Omental fat pad (tissue), 4 donors: ENCODE measurements at places on chromosomes 2 and 18.

DNA sequence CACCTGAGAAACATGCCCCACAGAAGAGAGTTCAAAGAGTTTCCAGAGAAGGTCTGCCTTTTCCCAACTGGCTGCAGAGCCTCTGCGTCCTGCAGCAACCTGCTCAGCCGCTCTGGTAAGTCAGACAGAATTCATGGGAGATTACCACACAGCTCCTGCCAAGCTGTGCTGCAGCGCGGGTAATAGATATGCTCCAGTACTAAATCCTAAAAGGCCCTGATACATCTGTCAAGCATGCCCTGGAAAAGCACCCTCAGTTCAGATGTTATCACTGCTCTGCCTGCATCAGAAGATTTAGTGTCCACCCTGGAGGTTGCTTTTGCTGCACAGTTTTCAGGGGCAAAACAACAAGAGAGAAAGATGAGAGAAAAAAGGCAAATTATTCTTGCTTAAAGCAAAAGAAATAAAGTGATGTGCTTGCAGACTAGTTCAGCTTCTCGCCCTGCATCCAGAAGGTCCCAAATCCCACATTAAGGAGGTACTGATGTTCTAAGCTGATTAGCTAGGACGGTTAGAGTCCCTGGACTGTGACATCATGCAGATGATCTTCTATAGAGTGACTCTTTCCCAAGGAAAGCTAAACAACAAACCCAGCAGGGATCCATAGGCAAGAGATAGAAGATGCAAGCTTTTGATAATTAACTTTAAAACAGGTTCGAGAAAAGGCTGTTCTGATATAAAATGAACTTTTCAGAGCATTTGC, 488.6 kb downstream of the BCL11A start:
- DNase-seq, result no peak

DNA sequence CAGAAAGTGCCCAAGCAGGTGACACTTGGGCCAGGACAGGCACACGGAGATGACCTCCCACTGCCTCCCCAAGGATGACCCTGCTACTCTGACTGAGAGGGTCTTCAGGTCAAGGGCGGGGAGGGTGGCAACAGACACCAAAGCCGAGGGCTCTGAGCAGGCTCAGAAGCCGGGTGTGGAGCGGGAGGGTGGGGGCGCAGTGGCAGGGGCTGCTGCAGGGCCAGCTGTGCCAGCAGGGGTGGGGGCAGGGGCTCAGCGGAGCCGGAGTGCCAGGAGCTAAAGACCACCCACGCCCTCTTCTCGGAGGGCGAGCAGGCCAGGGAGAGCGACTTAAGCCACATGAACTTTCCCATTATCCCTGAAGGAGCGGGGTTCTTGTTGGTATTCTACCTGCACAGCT, 93.3 kb upstream of the MBOAT2 start:
- DNase-seq, result no peak

GRCh38 chr2:167487728-167488127, 599.4 kb downstream of the XIRP2 start:
- no peak for DNase-seq

GRCh38 chr18:45312555-45313126, 302.6 kb upstream of the SLC14A2 start:
- DNase-seq, result no peak

GRCh38 chr2:1721706-1722646, 22.3 kb downstream of the PXDN start:
- peak; percentile 10 for DNase-seq

GRCh38 chr18:23032030-23032582, 99.0 kb downstream of the RBBP8 start:
- no peak for DNase-seq

GRCh38 chr2:239953418-239954061, 71.6 kb downstream of the NDUFA10 start:
- DNase-seq, result no peak

GRCh38 chr2:108916122-108916795, 72.8 kb downstream of the EDAR start:
- DNase-seq, result no peak

GRCh38 chr2:23412556-23413155, 27.7 kb downstream of the KLHL29 start:
- DNase-seq, result no peak

GRCh38 chr2:103605071-103605780, 843.4 kb downstream of the TMEM182 start:
- DNase-seq, result no peak

- no peak for DNase-seq
Observed at GRCh38 chr18:42001801-42002200, 46.8 kb downstream of the PIK3C3 start.

GRCh38 chr18:75057169-75057960, 151.6 kb downstream of the PTGR3 start:
- no peak for DNase-seq

- DNase-seq, result no peak
Observed at GRCh38 chr2:221676566-221677172, 104.6 kb upstream of the EPHA4 start.

DNA sequence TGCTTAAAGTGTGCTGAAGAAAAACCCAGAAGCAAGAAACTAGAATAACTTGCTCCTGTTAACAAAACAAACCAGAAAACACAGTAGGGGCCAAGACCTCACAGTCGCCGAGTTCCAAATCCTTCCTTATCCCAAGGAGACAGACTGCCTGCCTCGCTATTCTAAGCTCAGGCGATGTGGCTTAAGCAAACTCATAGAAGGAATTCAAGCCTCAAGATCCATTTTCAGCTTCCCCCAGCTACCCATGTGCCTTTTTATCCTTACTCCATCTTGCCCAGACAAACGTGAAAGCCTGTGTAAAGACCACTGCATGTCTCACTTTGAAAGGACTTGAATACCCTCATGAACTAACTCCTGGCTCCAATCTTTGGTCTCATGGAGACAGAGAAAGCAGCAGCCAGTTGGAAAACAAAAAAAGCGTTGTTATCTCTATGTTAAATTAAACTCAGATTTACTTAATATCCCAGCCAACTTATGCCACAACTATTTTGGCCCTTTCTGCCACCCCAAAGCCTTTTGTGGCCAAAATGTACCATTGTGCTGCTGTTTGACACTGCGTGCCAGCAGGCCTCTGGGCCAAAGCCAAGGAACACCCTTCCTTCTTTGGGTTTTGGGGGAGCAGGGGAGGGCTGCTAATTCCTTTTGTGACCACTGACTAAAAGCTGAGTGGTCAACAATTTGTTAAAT, 123.2 kb upstream of the FZD5 start:
- DNase-seq, result no peak
